ENCODE measurements at places on chromosomes 3 and 15. TPM values are rescaled to one million over a fixed set of nuclear protein-coding genes. Genes with fewer than 3 reads are reported as not detected.

GRCh38 chr15:27127815-27128570 is 157.0 kb downstream of the GABRG3 start:
- no peak for DNase-seq

GRCh38 chr3:159635047-159635641 is 353.5 kb upstream of the IL12A start:
- no peak for DNase-seq

DNA sequence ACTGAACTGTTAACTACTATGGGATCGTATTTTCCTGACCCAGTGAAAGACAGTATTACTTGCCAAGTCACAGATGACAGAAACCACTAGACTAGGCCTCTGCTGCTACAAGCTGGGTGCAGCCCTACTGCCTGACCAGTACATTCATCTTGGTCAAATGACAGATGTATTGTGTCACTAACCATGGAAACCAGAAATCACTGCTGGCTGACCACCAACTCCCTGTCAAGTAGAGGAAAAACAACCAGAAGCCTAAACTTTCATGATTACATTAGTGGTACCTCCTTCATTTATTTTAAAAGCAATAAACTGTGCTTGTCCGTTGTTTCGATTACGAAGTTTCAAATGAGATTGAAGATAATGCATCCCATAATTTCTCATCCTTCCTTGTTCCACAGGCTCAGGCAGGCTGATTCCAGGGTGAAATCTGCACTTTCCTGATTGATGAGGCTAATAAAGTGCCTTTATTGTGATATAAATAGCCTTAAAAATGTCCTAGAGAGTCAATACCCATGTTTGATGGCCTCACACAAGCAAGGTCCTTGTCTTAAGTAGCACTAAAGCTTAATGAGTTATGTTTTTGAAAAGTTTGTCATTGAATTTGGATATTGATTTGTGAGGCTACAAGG is 309.7 kb downstream of the LSAMP start:
- no peak for DNase-seq

- DNase-seq: no peak
Observed at GRCh38 chr15:56094171-56094570, 100.8 kb upstream of the NEDD4 start.

- no peak for DNase-seq
Observed at GRCh38 chr15:49901996-49902684, 216.9 kb downstream of the ATP8B4 start.

DNA sequence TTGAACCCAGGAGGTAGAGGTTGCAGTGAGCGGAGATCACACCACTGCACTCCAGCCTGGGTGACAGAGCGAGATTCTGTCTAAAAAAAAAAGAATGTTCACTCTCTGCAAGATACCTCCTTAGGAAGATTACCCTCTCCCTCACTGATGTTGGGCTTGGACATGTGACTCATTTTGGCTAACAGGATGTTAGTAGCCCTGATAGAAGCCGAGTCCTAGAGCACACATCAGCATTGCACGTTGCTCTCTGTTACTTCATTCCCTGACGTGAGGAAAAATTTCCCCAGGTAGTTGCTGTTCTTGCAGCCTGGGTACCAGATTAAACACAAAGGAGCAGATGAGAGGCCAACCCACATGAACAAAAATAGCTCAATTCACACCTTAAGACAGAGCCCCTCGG is 78.1 kb upstream of the PRICKLE2 start:
- no peak for DNase-seq

DNA sequence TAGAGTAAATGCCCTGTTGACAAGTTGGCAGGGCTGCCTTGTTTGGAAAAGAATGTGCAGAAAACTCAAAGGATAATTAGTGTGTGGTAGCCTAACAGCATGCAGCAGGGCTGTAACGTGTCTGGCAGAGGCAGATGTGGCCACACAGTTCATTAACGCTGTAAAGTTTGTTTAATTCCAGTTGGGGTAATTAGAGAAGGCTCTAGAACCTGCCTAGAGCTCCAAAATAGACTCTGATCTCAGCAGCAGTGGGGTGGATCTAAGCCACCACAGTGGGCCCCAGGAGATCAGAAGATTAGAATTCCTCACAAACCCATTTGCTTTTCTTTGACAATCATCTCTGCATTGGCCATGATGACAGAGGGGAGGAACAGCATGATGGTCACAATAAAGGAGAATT is 65.1 kb upstream of the LEKR1 start:
- DNase-seq: no peak

GRCh38 chr3:132180337-132180791 is 136.8 kb upstream of the ACP3 start:
- DNase-seq: no peak

DNA sequence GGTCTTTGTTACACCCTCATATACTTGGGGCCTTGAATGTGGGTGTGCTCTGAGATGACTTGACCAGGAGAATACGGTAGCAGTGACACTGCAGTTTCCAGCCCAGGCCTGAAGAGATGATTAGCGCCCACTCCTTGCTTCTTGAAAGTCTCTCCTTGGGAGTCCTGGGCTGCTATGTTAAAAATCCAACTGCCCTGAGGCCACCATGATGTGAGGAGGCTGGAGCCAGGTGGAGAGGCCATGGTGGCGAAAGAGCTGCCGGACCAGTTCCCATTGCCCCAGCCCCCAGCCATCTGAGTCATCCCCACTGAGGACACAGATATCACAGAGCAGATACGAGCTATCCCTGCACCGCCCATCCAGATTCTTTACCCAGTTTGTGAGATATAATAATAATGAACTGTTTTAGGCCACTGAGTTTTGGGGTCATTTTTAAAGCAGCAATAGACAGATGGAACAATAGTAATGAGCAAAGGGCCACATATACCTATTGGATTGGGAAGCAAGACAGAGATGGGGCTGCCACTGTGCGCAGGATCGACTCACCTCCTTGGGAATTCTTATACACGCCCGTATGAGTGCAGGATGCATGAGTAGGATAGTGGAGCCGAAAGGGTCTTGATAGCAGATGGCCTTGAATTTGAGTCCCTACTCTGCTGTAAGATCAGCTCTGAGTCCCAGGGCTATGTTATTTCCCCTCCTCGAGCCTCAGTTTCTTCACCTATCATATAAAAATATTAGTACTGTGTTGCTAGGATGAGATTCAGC is 12.1 kb upstream of the GATA2 start:
- DNase-seq: no peak

DNA sequence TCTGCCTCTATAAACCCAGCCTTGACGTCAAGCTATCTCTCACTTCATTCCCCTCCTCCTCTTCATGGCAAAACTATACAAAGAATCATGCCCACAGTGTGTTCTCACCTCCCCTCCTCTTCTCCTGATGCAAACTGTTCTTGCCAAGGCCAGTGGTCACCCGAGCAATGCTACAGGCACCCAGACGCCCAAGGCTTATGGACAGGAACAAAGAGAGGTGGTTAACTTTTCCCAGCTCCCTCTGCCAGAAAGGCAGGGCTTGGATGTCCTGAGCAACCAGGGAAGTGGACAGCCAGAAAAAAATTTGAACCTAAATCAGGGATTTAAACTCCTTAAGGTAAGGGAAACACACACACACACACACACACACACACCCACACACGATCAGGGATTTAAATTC is 5.1 kb downstream of the SLC41A3 start:
- no peak for DNase-seq

The RASGRF1 gene
- 0.09 TPM for total RNA-seq

The SCG3 gene
- 0.14 TPM for total RNA-seq

The FGD5 gene
- total RNA-seq: 34.7 TPM

The FRMD5 gene
- 0.33 TPM for total RNA-seq
